ENCODE measurements at places on chromosomes 1 and 21. TPM values are rescaled to one million over a fixed set of nuclear protein-coding genes. Genes with fewer than 3 reads are reported as not detected.

- DNase-seq: no peak
Measured at GRCh38 chr21:41429925-41430491, 4.0 kb downstream of the MX1 start.

DNA sequence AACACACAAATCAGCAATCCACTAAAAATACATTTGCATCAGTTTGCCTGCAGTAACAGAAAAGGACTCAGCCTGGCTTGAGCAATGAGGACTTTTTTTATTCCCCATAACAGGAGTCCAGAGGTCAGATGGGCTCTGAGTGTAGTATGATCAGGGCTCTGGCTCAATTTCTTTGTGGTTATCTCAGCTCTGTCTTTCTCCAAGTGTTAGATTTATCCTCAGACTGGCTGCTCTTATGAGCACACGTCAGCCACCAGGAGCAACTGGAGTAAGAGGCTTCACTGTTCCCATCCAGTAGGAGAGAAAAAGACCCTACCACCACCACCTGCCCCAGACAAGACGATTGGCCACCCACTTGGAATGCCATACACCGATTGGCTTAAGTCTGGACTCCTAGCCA, 36.2 kb upstream of the KLHDC7A start:
- DNase-seq: no peak

DNA sequence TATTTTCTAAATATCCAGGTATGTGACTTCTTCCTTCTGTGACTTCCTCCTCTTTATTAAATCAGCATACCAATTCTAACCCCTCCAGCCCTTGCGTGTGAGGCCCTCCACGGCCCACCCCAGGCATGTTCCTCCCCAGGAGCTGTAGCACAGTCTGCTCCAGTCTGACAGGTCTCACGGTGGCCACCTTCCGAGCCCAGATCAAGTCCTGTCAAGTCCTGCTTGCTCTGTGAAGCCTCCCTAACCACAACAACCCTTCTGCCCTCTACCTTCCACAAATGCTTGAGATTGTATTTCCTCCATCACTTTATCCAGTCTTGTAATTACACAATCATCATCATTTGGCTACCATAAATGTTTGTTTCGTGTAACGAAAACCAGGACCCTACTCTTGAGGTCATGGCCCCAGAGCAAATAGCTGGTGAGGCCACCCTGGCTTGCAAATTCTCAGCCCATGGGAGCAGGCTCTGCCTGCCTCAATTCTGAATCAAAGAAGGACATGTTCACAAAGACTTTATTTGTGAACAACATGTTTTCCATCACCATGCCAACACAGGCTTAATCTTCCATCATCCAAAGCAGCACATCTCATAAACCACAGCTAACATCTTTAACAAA, 33.0 kb upstream of the S100A7 start:
- peak; percentile 68 for DNase-seq

DNA sequence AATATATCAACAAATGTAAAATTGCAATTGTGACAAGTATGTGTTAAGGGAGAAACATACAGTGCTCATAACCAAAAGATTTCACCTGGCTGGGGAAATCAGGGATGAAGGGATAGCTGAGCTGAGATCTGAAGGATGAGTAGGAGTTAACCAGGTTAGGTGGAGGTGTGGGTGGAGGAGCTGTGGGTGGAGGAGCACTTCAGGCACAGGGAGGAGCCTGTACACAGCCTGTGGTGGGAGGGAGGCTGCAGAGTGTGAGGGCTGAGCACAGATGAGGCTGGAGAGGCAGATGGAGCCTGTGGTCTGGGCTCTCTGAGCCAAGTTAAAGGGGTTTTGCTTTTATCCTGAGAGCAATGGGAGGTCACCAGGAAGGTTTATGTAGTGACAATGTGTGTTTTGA, 111.9 kb downstream of the XCL2 start:
- no peak for DNase-seq

DNA sequence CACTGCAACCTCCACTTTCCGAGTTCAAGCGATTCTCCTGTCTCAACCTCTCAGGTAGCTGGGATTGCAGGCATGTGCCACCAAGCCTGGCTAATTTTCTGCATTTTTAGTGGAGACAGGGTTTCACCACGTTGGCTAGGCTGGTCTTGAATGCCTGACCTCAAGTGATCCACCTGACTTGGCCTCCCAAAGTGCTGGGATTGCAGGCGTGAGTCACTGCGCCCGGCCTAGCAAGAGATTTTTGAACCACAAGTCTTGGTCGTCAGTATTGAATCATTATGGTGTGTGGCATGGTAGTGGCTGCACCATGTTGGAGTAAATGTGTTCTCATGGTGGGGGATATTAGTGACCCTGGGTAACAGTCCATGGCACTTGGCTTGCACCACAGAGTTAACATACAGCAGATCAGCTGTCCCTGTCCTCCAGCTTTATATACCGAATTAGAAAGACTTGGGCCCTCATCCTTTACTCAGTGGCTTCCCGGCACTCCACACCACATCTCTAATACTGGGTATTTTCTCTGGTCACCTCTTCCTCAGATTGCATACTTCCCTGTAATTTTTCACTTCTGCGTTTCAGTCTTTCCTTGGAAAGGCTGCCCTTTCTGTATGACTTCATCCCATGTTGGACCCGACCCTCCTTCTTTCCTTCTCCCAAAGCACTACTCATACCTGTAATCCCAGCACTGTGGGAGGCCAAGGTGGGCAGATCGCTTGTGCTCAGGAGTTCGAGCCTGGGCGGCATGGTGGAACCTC, 25.1 kb downstream of the AK4 start:
- no peak for DNase-seq

- peak; percentile 96 for DNase-seq
Measured at GRCh38 chr1:63773815-63774616, at the start of gene ROR1. TSS of gene ROR1 (plus strand) at chr1:63774017.

DNA sequence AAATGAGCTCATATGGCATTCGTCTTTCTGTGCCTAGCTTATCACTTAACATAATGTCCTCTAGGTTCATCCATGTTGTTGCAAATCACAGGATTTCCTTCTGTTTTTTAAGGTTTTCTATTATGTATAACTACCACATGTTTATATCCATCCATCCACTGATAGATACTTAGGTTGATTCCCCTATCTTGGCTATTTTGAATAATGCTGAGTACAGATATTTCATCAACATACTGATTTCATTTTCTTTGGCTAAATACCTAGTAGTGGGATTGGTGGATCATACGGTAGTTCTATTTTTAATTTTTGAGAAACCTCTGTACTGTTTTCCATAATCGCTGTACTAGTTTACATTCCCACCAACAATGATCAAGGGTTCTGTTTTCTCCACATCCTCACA, 45.0 kb downstream of the GORAB start:
- DNase-seq: no peak

GRCh38 chr1:9737057-9737456, 85.5 kb downstream of the PIK3CD start:
- no peak for DNase-seq

Gene SPRR4
- total RNA-seq: not detected
